RPMI7951 (cell line): ENCODE measurements at places on chromosomes 7 and 10. TPM values are rescaled to one million over a fixed set of nuclear protein-coding genes. Genes with fewer than 3 reads are reported as not detected.
A peak's percentile ranks its signal among the peaks of the same experiment; 100 is the strongest.

The TUBGCP2 gene
- total RNA-seq = 42.0 and 43.3 TPM in 2 replicates

The ZPBP gene
- total RNA-seq = not detected in 2 replicates

DNA sequence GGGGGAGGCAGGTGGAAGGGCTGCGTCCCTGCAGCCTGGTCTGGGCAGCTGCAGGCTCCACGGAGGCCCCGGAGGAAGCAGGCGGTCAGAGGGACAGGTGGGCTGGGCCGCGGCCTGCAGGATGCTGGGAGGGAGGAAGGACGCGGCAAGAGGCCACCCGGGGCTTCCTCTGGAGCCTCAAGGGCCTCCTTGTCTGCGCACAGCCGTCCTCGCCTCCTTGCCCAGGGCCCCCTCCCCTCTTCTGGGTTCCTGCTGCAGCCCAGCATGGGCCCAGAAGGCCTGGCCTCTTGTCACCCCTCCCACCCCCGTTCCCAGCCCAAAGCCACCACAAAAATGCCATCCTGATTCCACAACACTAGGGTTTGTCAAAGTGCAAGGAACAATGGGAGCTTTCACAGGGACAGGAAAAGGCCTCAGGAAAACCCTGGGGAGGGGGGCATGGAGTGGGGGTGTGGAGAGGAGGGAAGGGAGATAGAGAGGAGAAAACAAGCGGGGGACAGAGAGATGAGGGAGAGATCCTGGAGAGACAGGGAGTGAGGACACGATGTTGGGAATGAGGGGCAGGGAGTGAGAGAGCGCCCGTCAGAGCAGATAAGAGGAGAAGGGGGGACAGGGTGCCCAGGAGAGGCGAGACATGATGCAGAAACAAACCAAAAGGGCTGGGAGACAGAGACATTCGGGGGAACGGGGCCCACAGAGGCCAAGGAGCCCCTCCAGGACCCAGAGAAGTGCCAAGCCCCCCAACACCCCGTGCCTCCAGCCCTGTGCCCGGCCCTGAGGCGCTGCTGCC lies 41.8 kb downstream of the ZCCHC24 start:
- peak; percentile 91 for DNase-seq

GRCh38 chr7:36245684-36246299 lies 92.7 kb downstream of the EEPD1 start:
- DNase-seq = no peak

DNA sequence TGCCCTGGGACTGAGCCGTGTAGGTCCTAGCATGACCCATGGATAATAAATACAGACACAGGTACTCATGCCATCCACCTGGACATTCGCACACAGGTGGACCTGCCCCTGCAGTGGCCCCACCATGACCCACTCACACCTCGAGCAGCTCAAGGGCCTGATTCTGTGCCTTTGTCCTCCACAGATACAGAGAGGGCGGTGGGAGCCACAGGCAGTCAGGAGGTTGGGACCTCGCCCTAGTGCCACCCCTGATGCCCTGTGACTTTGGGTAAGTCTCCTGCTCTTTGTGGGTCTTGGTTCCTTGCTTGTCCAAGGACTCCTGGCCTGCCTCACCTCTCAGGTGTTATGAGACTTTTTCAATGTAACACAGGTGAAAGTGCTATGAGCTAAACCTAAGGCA lies 42.9 kb downstream of the C10orf120 start:
- no peak for DNase-seq
